ENCODE measurements at places on chromosomes 16 and 17. TPM values are rescaled to one million over a fixed set of nuclear protein-coding genes. Genes with fewer than 3 reads are reported as not detected.
A peak's percentile ranks its signal among the peaks of the same experiment; 100 is the strongest.

DNA sequence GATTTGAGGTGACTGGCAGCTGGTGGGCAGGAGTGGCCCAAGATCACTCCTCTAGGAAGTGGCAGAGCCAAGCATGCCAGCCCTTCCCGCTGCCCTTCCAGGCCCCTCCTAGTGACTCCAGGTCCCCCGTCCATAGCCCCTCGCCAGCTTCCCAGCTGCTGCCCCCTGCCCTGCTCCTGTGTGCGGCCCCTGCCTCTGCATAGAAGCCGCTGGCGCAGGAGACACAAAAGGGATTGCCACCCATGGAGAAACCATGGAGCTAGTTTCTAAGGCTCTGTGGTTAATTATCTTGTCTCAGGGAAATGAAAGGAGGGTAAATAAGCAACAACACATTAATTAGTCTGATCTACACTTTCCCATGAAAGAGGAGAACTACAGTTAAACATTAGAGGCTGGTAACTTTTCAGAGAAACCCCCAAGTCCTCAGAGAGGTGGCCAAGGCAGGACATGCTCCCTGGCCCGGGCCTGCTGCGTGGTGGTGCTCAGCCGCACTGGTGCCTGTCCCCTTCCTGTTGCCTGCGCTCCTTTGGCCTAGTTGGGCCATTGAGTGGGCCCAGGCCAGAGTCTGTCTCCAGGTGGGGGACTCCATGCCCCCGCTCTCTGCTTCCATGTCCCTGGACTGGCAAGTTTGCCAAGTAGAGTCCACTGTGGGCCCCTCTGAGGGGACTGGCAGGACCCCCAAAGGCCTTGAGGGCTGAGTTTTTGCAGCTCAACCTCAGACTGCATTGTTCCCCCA lies 65.2 kb downstream of the PRMT7 start:
- no peaks in the 10 kb centered on the region for H3K36me3 ChIP-seq
- no peak for DNase-seq
- no peaks in the 10 kb centered on the region for H3K4me1 ChIP-seq
- no peak overlapping the region for H3K4me3 ChIP-seq
- H3K27ac ChIP-seq = no peak overlapping the region
- H3K27me3 ChIP-seq = no peaks in the 10 kb centered on the region

DNA sequence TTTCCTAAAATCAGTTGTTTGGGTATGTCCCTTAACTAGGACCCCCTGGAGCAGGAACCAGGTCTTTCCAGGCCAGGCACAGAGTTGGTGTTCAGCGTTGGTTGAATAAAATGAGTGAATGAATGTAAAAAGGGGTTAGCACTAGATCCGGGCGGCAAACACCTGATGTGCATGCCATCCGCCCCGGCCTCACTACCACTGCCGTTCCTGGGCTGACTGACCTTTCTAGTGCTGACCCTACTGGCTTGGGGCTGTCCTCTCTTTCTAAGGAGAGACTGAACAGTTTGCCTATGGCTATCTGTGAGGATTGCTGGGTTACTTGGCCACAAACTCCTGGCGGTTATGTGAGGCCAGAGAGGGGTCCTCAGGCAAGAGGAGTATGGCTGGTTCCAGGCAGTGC lies 10.1 kb upstream of the PHF12 start:
- no peak overlapping the region for H3K27ac ChIP-seq
- no peak for DNase-seq
- no peak overlapping the region for H3K4me3 ChIP-seq
- no peaks in the 10 kb centered on the region for H3K36me3 ChIP-seq

DNA sequence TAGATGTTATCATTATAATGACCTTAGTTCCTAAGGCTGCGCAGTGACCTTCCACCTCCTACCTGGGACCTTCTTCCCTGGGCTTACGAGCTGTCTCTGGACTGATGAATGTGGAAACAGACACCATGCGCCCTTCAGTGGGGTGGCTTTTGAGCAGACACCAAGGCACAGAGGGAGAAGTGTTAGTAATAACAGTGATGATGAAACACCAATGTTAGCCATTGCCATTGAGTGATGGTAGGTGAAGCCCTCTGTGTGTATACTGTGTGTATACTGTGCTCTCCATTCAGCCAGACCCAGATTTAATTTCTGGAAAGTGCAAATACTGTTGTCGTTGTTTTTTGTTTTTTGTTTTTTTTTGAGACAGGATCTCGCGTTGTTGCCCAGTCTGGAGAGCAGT lies 44.5 kb downstream of the CLEC16A start:
- DNase-seq = no peak
- no peak overlapping the region for H3K27ac ChIP-seq
- H3K4me1 ChIP-seq = no peaks in the 10 kb centered on the region
- no peaks in the 10 kb centered on the region for H3K27me3 ChIP-seq

- no peak for DNase-seq
- H3K4me3 ChIP-seq = no peak overlapping the region
- no peaks in the 10 kb centered on the region for H3K36me3 ChIP-seq
- H3K27ac ChIP-seq = no peak overlapping the region
- no peaks in the 10 kb centered on the region for H3K27me3 ChIP-seq
Measured at GRCh38 chr16:12724226-12724625, 79.5 kb downstream of the CPPED1 start.

- H3K27ac ChIP-seq = no peak overlapping the region
- no peaks in the 10 kb centered on the region for H3K27me3 ChIP-seq
- no peak for DNase-seq
- no peak overlapping the region for H3K4me3 ChIP-seq
- H3K4me1 ChIP-seq = no peaks in the 10 kb centered on the region
Measured at GRCh38 chr17:9802294-9802693, 10.9 kb upstream of the DHRS7C start.

DNA sequence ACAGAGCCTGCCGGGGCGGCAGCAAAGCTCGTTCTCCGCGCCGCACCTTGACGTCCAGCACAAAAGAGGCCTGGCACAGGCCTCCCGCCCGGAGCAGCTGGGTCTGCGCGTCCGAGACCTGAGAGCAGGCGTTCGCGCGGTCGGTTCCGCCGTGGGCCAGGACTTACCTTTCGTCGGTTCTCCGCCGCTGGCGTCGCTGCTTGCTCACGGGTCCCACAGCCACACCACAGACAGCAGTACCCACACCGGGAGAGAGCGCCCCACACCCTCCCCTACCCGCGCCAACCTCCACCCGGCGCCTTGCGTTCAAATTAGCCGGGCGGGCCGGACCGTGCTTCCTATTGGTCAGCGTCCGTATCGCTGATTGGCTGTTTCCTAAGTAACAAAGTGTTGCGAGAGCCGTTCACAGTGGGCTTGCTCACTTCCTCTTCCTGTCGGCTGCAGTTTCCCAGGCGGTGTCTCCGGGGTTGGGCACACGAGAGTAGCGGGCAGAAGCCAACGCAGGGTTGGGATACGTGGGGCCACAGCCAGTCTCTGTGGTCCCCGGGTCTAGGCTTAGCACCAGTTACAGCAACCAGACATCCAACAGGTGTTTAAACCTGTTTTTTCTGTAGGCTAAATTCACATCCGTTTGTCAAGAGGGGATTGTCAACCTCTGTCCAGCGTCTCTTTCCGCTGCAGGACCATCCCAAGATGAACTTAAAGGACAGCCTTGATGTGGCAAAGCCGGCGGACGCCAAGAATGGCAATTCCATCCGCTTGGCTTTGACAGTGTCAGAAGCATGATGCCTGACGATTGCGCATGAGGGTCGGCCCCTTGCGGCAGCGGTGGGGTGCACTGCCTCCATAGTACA lies at the start of gene KIF18B:
KIF18B (minus strand) TSS at position 313 of the 854 bp plus-strand sequence. CDS start 11,429 bp downstream, outside the sequence.
- no peaks in the 10 kb centered on the region for H3K36me3 ChIP-seq
- peak within 1 kb of the TSS; percentile 62 for H3K4me3 ChIP-seq
- peak within 1 kb of the TSS; percentile 48 for H3K27ac ChIP-seq
- H3K4me1 ChIP-seq = peaks cover 10% of the 10 kb centered on the region
- peaks cover 6% of the 10 kb centered on the region for H3K27me3 ChIP-seq

DNA sequence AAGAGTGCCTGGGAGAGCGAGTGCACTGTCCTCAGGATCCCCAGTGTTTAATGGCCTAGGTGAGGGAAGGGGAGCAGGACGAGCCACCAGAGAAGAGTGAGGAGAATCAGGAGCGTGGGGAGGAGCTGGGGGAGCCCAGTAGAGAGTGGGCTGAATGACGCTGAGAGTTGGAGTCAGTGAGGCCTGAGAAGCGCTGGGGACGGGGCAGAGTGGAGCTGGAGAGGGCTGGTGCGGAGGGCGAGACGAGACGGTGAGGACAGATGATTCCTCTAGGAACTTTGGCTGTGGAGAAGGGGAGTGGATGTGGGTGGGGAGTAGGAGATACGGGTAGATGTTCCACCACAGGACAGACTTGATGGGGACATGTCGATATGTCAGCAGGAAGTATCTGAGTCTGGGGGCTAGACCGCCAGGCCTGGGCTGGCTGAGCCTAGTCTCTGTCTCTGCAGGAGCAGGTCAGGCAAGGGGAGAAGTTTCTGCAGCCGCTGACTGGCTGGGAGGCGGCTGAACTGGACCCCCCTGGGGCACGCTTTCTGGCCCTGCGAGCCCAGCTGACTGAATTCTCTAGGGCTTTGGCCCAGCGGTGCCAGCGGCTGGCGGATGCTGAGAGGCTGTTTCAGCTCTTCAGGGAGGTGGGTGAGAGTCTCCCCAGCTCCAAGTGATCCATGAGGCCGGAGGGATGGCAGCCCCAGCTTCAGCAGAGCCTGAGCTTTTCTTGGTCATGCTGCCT lies 4.7 kb downstream of the PLEKHG4 start:
- H3K36me3 ChIP-seq = no peaks in the 10 kb centered on the region
- H3K27ac ChIP-seq = no peak overlapping the region
- no peaks in the 10 kb centered on the region for H3K4me1 ChIP-seq
- H3K27me3 ChIP-seq = no peaks in the 10 kb centered on the region

GRCh38 chr16:57297856-57298255 lies 13.4 kb upstream of the PLLP start:
- no peak overlapping the region for H3K27ac ChIP-seq
- H3K4me1 ChIP-seq = peaks cover 9% of the 10 kb centered on the region
- no peak for DNase-seq
- no peak overlapping the region for H3K4me3 ChIP-seq
- no peaks in the 10 kb centered on the region for H3K27me3 ChIP-seq
- H3K36me3 ChIP-seq = no peaks in the 10 kb centered on the region

- DNase-seq = no peak
- H3K4me3 ChIP-seq = no peak overlapping the region
- H3K4me1 ChIP-seq = peaks cover 85% of the 10 kb centered on the region
- H3K27me3 ChIP-seq = no peaks in the 10 kb centered on the region
- H3K36me3 ChIP-seq = no peaks in the 10 kb centered on the region
Measured at GRCh38 chr16:67463059-67463458, 17.9 kb downstream of the ATP6V0D1 start.

GRCh38 chr17:12736526-12736925 lies 52.8 kb upstream of the ARHGAP44 start:
- no peak for DNase-seq
- no peaks in the 10 kb centered on the region for H3K27me3 ChIP-seq
- no peak overlapping the region for H3K4me3 ChIP-seq
- no peak overlapping the region for H3K27ac ChIP-seq
- H3K4me1 ChIP-seq = no peaks in the 10 kb centered on the region

GRCh38 chr16:27241658-27242057 lies 26.9 kb downstream of the NSMCE1 start:
- H3K27me3 ChIP-seq = no peaks in the 10 kb centered on the region
- H3K27ac ChIP-seq = peak overlapping the region; percentile 17
- no peak overlapping the region for H3K4me3 ChIP-seq
- peaks cover 42% of the 10 kb centered on the region for H3K4me1 ChIP-seq
- no peak for DNase-seq
- no peaks in the 10 kb centered on the region for H3K36me3 ChIP-seq

DNA sequence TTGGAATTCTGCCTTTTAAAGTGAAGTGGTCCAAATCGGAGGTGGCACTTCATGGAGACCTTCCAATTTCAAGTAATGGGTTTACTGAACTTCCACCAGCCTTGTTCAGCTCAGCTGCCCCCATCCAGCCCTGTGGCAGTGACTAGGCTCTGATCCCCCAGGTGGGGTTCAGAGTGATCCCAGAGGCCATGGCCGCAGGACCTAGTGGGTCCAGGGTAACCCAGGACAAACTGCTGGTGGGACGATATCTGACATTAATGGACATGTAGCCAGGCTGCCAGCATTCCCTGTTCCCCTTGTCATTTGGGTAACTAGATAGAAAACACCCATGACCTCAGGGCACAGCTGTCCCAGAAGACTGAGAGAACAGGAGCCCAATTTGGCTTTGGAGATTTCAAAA lies 209.9 kb downstream of the GSG1L start:
- H3K36me3 ChIP-seq = no peaks in the 10 kb centered on the region
- DNase-seq = no peak
- no peaks in the 10 kb centered on the region for H3K27me3 ChIP-seq

DNA sequence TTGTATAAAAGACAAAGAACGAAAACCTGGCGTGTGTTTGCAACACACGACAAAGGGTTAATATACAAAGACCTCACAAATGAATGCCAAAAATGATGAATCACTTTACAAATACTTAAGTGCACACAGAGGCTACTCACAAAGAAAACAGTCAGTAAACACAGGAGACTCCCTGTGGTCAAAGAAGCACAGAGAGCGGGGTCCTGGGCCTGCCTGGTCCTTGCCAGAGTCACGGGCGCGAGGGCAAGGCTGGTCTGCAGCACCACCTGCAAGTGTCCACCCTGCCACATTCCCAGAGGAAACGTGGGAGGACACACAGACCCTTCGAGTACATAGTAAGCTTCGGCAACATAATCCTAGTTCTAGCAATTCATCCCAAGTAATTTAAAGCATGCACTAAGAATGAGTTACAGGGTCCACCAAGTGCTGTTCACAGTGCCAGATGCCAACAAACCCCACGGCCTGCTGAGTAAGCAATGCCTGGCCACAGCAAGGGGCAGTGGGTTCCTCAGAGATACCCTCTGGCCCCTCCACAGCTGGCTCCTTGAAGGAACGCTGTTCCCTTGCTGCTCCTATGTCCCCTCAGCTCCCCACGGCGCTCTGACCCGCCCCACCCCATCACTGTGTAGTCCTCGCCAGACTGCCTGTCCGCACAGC lies 24.6 kb upstream of the FAAP100 start:
- peaks cover 42% of the 10 kb centered on the region for H3K36me3 ChIP-seq
- DNase-seq = no peak
- no peak overlapping the region for H3K4me3 ChIP-seq
- no peaks in the 10 kb centered on the region for H3K27me3 ChIP-seq
- H3K27ac ChIP-seq = peak overlapping the region; percentile 28

DNA sequence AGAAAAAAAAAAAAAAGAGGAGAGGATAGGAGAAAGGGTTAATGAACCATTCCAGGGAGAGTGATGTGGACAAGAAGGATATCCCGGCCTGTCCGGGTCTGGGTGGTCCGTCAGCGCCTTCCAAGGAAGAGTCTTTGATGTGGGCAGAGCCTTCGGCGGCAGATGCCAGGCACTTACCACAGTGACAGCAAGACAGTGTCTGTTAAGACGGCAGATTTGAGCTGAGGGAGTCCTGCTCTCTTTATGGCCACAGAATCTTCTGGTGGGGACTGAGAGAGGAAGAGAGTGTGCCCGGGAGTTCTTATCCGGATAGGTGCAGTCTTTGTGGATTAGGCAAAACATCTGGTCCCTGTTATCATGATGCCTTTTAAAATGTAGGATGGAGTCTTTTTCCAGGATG lies 95.2 kb downstream of the ZDHHC7 start:
- no peak overlapping the region for H3K4me3 ChIP-seq
- no peak for DNase-seq
- H3K27me3 ChIP-seq = peaks cover 4% of the 10 kb centered on the region
- no peaks in the 10 kb centered on the region for H3K36me3 ChIP-seq
- no peak overlapping the region for H3K27ac ChIP-seq
- no peaks in the 10 kb centered on the region for H3K4me1 ChIP-seq

SEZ6L2 gene
- total RNA-seq = 0.72 TPM

MT1M gene
- not detected for total RNA-seq

RNF43 gene
- 0.20 TPM for total RNA-seq

ACSM3 gene
- not detected for total RNA-seq

PRSS33 gene
- not detected for total RNA-seq

C17orf78 gene
- total RNA-seq = not detected

CKLF gene
- total RNA-seq = 8.5 TPM

NTN3 gene
- total RNA-seq = not detected

ACAP1 gene
- total RNA-seq = 0.95 TPM
